ENCODE measurements at places on chromosomes 11 and 22. TPM values are rescaled to one million over a fixed set of nuclear protein-coding genes. Genes with fewer than 3 reads are reported as not detected.

APOA4 gene
- 102 TPM for total RNA-seq

POLR2F gene
- total RNA-seq, result 64.2 TPM

RBM4B gene
- 8.1 TPM for total RNA-seq

GAL3ST1 gene
- total RNA-seq, result 1.4 TPM

FXYD2 gene
- 13.6 TPM for total RNA-seq

POTEH gene
- not detected for total RNA-seq

CBLIF gene
- total RNA-seq, result not detected

ASPHD2 gene
- total RNA-seq, result 0.13 TPM

TBX10 gene
- total RNA-seq, result 0.15 TPM

OMP gene
- total RNA-seq, result 3.4 TPM

TRIM29 gene
- 2.3 TPM for total RNA-seq

NCF4 gene
- 2.7 TPM for total RNA-seq

LUZP2 gene
- not detected for total RNA-seq

SCN2B gene
- not detected for total RNA-seq

OR5P2 gene
- total RNA-seq, result not detected

CEP126 gene
- 0.10 TPM for total RNA-seq

KCNE3 gene
- 2.1 TPM for total RNA-seq

SMIM38 gene
- total RNA-seq, result not detected
